ENCODE measurements at places on chromosomes 7 and 10. TPM values are rescaled to one million over a fixed set of nuclear protein-coding genes. Genes with fewer than 3 reads are reported as not detected.
A peak's percentile ranks its signal among the peaks of the same experiment; 100 is the strongest.

DNA sequence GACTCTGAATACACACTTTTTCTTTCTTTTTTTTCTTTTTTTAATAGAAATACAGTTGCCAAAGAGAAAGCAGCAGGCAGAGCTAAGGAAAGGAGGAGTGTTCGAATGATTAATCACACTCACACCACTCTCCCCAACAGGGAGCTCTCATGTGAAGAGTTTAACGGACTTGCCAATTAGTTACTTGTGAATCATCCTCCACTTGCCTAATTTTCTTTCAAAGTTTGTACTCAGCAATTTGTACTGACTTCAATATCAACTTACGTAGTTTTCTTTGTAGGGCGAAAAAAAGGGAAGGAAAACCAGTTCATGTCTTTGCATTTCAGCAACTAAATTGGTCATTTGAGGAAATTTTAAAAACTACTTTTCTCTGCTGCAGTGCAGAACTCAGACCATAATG lies 109.2 kb downstream of the PIP4K2A start:
- no peak for DNase-seq

DNA sequence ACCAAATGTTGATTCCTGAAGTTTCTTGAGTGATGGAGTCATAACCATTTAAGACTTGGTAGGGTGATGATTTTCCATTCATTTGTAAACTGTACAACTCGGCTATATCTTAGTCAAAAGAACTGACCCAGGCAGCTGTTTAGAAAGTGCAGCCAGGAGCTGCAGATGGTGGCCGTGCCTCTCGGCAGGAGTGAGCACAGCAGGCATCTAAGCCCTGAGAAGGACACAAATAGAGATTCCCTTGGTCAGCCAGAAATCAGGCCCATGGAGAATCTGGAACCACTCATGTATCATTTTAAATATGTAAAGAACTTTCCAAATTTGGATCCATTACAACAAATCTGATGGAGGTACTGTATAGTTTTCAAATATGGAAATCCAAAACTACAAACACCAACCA lies 177.0 kb upstream of the AKR1E2 start:
- no peak for DNase-seq

DNA sequence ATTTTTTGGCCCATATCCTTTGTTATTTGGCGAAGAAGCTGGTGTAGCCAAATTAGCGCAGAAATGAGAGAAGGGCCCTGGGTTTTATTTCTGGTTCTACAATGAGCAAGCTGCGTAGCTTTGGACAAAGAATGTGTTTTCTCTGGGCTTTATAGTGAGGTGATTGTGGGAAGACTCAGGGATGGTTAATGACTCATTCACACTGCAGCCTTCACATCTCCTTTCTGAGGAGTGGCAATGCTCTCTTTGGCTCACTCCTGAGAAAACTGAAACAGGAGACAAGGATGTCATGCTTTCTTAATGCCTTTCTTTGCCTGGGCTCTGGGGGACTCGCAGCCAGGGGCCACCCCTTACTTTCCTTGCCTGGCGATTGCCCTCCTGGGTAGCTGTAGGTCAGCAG lies 271.0 kb upstream of the PODXL start:
- no peak for DNase-seq

MSANTD7 gene
- 15.1 TPM for total RNA-seq

ATG9B gene
- 1.0 TPM for total RNA-seq

DNA sequence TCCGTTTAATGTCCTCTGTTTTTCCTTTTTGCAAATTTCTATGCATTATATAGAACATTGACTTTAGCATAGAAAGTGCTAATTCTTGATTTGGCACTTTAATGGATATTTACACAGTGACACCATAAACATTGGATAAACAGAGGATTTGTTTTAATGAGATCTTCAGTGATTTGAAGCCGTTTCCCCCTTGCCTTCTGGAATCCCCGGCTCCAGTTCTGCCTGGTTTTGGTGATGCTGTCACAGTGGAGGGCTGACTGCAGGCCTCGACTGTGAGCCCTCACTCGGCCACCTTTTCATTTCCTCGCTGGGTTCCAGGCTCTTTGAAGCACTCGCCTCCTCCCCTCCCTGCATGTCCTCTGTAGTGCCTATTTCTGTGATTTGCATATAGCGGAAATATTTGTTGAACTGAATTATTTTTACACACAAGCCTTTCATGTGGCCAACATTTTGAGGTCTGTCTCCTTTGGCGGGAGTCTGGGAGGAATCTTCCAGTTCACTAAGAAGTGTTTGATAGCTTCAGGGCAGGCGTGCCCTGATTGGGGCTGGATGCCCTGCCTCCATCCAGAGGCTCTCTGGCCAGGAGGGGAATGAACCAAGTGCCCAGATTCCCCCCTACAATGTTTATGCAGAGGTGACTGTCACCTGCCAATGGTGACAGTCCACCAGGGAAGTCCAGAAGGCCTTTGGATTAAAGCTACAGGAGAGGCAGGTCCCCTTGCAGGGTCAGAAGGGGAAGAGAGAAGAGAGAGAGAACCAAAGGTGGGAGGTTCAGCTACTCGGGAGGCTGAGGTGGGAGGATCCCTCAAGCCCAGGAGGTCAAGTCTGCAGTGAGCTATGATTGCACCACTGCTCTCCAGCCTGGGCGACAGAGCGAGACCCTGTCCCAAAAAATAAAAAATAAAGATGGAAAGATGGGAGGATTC lies 67.5 kb downstream of the CUX1 start:
- DNase-seq, result no peak

- DNase-seq, result peak; percentile 80
These were observed at the start of gene FAS for GRCh38 chr10:88990384-88991160. TSS of gene FAS (plus strand) at chr10:88990798. CDS start at chr10:88990877, 79 bp downstream.

DNA sequence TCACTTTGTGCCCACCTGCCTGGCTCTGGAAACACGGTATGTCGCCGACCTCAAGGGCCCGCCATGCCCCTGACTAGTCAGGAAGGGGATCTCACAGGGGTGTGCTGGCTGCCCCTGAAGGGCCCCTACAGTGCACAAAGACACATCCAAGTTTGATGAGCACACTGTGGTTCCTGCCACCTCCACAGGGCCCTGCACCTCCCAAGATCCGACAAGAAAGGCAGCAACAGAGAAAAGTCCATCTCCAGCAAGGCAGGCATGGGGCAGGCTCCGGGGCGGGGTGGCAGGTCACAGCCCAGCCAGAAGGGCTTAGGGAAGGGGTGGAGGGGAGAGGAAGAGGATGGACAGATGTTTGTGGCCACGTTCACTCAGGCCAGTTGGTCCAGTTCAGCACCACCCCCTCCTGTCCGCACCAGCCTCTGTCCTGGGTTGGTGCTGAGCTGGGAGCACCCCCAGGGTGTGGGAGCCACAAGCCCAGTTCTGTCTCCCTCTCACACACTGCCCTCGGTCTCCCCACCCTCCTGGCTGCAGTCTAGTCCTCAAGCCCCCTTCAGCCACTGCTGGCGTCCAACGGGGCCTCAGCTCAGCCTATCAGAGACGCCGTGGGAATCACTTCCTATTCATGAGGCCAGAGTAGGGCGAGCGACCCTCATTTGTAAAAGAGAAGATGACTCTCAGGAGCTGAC lies 11.5 kb downstream of the DRGX start:
- DNase-seq, result no peak

DNA sequence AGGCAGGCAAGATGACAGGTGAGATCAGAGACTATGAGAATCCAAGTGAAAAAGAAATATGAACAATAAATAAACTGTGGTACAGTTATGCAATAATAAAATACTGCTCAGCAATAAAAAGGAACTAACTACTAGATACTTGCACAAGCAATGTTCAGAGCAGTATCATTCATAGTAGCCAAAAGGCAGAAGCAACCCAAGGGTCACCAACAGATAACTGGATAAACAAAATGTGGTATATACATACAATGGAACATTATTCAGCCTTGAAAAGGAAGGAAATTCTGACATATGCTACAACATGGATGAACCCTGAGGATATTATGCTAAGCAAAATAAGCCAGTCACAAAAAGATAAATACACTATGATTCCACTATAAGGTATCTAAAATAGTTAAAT lies 76.9 kb upstream of the KCNIP2 start:
- no peak for DNase-seq

DNA sequence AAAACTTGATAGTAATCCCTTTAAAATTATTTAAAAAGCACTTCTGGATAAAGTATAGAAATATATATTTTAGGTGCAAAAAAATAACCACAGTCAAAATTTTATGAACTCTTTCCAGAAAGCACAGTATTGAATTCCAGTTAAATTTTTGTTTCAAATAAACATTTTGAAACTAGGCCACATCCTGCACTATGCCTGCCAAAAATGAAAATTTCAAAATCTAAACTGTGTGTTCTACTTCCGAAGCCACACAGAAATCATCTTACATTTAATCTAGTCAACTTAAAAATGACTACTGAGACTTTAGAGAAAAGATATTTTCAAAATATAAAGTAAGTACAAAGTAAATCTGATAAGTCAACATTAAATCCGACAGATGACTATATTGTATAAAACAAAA lies 50.0 kb downstream of the MAGI2 start:
- DNase-seq, result no peak

- DNase-seq, result no peak
These were observed 86.5 kb downstream of the C10orf105 start for GRCh38 chr10:71632896-71633600.

C10orf90 gene
- not detected for total RNA-seq

DNA sequence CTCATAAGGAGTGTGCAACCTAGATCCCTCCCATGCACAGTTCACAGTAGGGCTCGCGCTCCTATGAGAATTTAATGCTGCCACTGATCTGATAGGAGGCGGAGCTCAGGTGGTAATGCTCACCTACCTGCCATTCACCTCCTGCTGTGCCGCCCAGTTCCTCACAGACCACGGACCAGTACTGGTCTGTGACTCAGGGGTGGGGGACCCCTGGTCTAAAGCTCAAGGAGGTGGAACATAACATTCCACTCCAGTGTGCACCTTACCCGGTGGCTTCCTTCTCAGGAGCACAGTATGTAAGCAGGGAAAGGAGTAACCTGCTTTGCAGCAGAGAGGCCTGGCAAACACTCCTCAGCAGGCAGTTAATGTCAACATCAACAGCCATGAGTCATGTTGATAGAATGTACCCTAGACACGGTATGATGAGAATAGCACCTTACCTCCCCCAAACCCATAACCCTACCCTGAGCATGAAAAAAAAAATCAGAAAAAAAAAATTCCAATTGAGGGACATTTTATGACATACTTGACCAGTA lies 273.5 kb downstream of the FGFR2 start:
- no peak for DNase-seq

DNA sequence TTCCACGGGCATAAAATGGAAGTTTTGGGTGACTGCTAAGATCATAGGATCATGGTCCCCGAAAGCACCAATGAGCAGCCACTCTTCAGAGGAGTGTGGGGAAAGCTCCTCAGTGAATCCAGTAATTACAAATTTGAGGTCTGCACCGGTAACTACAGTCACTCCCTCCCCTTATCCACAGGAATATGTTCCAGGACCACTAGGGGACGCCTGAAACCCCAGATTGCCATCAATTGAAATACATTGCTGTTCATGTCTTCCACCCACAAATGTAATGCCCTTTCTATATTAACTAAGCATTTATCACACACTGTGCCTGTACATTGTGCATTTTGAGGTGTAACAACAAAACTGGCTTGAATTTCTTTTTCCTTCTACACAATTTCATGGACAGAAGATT lies 447.9 kb upstream of the PFKP start:
- no peak for DNase-seq

DNA sequence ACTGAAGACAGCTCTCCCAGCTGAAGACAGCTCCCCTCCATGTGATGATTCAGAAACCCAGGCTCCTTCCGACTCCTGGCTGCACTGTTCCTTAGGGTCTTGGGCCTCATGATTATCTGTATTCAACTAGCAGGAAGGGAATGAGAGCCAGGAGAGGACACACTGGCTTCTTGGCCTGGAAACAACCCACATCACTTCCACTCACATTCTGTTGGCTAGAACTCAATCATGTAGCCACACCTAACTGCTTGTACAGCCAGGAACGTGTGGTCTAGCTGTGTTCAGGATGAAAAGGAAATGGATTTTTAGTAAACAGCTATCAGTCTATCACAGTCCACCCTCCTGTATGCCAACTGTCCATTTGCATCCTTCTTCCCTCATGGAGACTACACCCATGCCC lies 30.5 kb upstream of the XPNPEP1 start:
- no peak for DNase-seq

- no peak for DNase-seq
These were observed 61.2 kb downstream of the INHBA start for GRCh38 chr7:41641665-41642014.

GRCh38 chr7:70018700-70019099 lies 420.4 kb downstream of the AUTS2 start:
- no peak for DNase-seq

KEL gene
- 0.72 TPM for total RNA-seq

OR2A12 gene
- total RNA-seq, result not detected

- no peak for DNase-seq
These were observed 14.3 kb upstream of the XPNPEP1 start for GRCh38 chr10:109937460-109938065.

VSTM2A gene
- total RNA-seq, result not detected

SLC13A1 gene
- not detected for total RNA-seq

UBE3C gene
- 47.5 TPM for total RNA-seq

UTF1 gene
- 2.5 TPM for total RNA-seq

WASHC2A gene
- 46.3 TPM for total RNA-seq

GRCh38 chr10:117216028-117216427 lies 18.7 kb downstream of the KCNK18 start:
- no peak for DNase-seq

CALML5 gene
- not detected for total RNA-seq

GRCh38 chr7:111931016-111931517 lies 275.1 kb downstream of the DOCK4 start:
- DNase-seq, result no peak

GRCh38 chr7:36279200-36279925 lies 110.3 kb upstream of the ANLN start:
- DNase-seq, result no peak

JAKMIP3 gene
- total RNA-seq, result 0.57 TPM

DNA sequence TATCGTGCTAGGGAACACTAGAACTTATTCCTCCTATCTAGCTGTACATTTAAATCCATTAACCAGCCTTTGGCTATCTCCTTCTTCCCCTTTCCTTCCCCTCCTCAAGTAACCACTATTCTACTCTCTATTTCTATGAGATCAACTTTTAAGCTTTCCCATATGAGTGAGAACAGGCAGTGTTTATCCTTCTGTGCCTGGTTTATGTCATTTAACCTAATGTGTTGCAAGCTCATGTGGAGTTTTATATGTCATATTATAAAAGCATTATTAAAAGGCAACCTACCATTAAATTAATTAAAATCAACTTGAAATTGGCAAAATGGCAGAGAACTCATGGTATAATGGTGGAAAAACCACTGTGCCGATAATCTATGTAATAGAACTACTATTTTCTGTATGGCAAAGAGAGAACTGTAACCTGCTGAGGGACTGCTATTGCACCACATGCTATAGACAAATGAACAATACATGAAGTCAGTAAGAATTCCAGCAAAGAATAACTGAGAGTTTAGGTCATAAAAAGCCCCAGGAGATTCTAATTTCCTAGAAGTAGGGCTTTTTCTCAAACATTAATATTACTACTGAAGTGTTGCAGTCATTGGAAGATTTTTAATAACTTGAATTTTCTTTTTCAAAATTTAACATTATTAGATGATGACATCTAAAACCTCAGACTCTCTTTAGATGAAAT lies 81.8 kb downstream of the LRRN3 start:
- DNase-seq, result no peak

GRCh38 chr10:33211106-33211878 lies 123.2 kb downstream of the NRP1 start:
- peak; percentile 63 for DNase-seq

GRCh38 chr7:102444961-102445673 lies 11.7 kb downstream of the ORAI2 start:
- DNase-seq, result no peak
